ENCODE measurements at places on chromosomes 1 and 21.

DNA sequence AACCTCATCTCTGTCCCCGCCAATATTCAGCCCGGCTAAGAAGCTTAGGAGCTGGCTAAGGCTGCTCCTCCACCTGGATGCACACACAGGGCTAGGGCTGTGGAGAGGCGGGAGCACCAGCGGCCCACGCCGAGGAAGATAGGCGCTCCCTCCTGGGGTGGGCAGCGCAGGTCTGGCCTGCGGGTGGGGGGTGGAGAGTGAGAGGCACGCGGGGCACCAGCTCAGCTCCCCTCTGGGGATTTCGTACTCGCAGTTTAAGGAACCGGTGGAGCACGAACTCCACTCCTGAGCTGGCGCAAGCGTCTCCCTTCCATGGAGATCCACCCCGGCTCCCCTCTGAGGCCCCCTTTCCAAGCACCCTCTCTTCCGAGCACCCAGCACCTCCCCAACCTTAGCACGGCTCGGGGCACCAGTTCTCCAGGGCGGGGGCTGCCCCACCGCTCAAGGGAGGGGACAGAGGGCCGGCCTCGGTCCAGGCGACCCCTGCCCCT lies 433 bp upstream of the KAZN start:
- no peak for DNase-seq

GRCh38 chr1:25732821-25733220 lies 67.2 kb upstream of the SELENON start:
- DNase-seq: no peak

GRCh38 chr1:212238552-212238951 lies 46.7 kb upstream of the PPP2R5A start:
- DNase-seq: no peak

GRCh38 chr1:179677882-179678281 lies 65.2 kb upstream of the FAM163A start:
- no peak for DNase-seq

- no peak for DNase-seq
Measured at GRCh38 chr1:20072771-20073170, 2.8 kb downstream of the PLA2G5 start.

GRCh38 chr1:91036894-91037829 lies 15.3 kb upstream of the ZNF644 start:
- no peak for DNase-seq

- no peak for DNase-seq
Measured at GRCh38 chr21:39670701-39671100, 58.0 kb downstream of the B3GALT5 start.

DNA sequence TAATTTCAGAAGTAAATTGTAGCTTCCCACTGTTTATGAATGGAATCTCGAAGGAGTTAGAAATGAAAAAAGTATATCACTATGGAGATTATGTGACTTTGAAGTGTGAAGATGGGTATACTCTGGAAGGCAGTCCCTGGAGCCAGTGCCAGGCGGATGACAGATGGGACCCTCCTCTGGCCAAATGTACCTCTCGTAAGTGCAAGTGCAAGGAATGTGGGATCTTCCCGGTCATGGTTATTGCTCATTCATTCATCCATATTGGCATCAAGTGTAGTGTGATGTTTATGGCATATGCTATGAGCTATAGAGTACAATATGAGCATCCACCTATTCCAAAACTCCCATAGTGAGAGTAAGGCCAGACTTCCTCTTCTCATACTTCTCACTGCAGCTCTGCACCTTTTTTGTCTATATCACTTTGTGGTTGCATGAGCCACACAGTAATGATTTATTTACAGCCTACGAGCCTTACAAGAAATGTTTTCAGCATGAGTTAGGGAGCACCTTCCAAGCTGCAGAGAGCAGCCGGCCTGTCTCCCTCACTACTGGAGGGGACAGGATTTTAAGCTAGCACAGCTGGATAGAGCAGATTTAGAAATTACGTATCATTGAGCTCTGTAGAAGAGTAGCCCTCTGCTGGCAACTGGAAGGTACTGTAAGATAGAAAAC lies 24.9 kb upstream of the CR1L start:
- DNase-seq: peak; percentile 7

DNA sequence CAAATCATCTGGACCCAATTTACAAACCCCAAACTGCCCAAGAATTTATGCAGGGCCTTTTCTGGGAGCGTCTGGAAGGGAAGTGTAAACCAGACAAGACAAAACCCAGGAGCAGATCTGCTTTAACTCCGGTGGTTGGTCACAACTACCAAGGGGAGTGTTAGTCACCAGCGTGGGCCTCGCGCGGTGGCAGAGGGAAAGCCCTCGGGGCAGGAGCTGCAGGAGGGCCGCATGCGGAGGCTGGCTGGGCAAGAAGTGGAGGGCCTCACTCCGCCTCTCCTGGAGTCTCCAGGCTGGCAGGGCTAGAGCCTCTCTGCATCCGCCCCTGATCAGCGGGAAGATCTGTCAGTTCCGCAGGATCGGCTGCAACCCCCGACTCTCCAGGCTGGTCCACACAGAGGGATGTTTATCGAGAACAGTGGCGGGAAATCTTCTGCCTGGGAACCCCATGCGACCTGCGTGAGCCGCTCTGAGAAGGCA lies 2.0 kb downstream of the COL24A1 start:
- DNase-seq: no peak

DNA sequence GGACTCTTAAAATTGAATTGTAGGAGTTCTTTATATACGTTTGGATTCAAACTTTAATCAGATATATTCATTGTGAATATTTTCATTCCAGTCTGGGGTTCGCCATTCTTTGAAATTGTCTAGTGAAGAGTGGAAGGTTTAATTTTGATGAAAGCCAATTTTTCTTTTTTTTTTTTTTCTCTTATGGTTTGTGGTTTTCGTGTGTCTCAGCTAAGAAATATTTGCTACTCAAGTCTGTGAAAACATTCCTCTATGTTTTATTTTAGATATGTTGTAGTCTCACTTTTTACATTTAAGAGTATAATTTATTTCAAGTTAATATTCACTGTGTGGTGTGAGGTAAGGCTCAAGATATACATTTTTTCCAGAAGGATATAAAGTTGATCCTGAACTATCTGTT lies 220.5 kb downstream of the KCNT2 start:
- DNase-seq: no peak

Measured in activated naive CD8-positive, alpha-beta T cell treated with anti-CD3 and anti-CD28 coated beads, Interleukin-2, amount 50 U/mL, for 24 hours (primary cell).